ENCODE measurements at places on chromosomes 16 and 17.

DNA sequence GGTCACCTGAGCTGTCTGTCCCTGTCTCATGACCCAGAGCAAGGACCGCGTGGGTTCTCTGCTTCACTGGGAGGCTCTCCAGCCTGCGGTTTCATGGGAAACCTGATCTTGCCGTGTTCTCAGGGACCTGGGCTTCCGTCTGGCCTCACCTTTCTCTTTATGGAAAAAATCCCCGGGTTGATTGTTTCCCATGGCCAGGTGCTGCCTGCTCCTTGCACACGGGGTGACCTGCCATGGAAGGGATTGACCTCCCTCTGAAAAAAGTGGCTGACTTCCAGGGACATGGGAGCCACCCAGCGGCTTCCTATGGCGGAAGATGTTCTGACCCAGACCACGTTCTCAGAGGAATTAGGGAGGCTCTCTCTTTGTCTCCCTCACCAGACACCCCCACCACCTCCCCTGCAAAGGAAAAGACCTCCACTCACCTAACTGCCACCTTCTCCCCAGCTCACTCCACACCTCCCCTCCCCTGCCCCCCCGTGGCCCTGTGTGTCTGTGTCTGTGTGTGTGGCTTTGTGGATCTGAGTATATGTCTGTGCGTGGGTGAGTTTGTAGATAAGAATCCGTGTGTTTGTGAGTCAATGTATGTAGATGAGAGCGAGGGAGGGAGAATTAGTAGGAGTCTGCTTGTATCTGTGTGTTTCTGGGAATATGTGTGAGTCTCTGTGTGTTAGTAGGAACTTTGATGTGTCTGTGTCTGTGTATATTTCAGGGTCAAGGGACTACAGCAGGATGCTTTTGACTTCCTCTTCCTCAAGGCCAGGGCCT, 154.6 kb downstream of the NTN1 start:
- DNase-seq = no peak

DNA sequence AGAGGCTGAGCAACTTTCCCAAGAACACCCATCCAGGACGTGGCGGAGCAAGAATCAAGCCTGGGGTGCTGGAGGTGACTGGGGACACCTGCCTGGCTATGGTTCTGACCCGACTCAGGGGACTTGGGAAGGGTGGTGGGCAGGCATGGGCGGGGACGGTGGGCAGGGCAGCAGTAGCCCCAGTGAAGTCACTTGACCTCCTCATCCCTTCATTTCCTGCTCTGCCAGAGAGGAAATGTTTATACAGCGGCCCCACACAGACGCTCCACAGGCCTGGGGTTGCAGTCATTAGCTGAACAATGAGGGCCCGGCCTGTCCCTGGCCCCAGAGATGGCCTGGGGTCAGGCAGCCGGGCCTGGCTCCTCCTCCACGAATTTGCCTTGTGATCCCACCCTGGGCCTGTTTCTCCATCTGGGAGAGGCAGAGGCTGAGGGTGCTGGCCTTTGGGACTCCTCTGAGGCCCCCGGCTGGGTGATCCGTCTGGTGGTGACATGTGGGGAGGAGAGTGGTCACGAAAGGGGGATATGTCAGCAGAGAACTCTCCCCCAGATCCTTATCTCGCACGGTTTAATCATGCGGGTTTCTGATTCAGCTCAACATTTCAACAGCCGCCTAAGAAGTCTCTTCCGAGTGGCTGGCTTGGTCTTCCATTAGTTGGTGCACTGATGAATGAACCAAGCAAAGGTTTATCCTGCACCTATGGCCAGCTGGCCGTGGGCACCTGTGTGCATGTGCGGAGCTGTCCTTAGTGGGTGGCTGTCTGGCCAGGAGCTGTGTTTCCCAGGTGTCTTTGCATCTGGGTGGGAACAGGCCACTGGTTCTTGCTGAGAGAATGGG, 175.9 kb downstream of the IRF8 start:
- no peak for DNase-seq

DNA sequence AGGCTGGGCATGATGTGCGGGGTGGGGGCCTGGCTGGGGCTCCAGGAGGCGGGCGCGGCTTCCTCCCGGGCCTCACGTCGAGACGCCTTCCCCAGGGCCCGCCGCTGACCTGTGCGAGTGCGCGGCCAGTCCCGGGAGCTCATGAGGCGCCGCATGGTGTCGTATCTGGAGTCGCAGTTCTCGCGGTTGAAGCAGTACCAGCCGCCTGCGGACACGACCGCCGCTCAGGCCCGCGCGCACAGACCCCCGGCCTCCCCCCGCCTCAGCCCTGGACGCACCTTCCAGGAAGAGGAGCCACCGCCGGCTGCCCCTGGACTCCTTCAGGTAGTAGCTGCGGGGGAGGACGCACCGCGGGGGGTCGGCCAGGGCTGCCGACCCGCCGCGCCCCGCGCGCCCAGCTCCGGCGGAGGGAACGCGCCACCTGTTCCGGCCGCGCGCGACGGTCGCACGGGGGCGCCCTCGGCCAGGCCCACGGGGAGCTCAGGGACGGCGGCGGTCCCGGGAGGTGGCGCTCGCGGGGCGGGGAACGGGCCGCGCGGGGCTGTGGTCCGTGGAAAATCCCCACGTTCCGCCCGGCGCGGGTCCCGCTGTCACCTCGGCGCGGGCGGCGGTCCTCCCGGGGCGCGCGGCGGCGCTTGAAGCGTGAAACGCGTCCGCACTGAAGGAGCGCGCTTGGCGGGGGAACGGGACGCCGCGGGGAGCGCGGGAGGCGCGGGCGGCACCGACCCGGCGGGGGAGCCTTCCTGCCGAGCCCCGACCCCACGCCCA, 1.4 kb downstream of the NOTUM start:
- peak; percentile 47 for DNase-seq

DNA sequence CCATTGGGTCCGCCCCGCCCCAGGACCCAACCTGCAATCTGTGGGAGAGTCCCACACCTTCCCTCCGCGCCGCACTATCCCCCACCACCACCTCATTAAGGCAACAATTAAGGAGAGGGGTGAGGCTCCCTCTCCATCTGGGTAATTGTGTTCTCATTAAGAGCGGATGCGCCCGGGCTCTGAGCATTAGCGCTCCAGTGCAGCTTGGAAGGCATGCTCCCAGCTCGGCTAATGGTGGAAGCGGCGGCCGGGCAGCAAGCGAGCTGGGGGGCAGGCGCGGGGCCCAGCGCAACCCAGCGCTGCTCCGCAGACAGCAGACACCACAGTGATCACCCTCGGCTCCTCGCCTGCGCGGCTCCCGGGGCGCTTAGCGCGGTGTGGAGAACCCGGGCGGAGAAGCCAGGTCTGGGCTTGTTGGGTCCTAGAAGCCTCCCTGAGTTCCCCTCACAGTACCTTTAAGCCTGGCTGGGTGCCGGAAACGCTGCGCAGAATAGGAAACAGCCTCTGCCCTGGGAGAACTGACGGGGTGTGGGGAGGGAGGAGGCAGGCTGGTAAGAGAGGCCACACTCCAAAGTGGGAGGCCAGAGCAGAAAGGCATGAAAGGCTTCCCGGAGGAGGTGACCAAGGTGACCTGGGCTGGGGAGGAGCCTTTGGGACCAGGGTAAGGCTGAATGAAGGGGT, 6.4 kb downstream of the CBLN1 start:
- DNase-seq = no peak

GRCh38 chr16:88867581-88868246, 1.3 kb upstream of the PABPN1L start:
- DNase-seq = no peak

GRCh38 chr16:72876221-72876620, 171.7 kb downstream of the ZFHX3 start:
- no peak for DNase-seq

DNA sequence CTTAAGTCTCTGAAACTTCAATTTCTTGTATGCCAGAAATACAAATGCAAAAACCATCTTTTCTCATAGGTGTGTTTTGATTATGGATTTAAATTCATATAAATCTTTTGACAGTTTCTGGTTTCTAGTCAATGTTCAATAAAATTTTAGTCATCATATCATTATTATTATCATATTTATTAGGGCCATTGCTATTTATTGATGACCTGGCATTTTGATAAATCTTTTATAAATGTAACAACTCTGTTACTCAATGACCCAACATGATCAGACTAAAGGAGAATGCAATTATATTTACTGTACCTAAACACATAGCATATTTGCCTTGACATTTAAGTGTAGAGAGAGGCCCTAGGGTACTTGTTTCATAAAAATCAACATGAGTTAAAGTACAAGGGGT, 320.8 kb downstream of the CDH8 start:
- DNase-seq = no peak

DNA sequence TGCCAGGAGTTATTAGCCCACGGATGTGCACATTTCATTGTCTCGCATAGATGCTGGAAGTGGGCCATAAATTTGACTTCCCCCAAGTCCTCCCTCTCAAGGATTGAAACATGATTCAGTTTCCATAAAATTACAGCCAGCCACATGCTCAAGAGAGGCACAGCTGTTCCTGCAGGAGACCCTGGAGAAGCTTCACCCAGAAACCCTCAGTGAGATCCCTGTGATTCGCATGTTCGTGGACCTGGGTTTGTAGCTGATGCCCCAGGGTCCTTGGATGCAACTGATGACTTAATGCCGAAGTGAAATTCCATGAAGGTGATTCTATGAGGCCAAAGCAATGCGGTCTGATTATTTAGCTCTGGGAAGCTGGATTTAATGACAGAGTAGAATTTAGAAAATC, 24.7 kb upstream of the AQP8 start:
- no peak for DNase-seq

GRCh38 chr16:56869513-56870275, 4.7 kb downstream of the SLC12A3 start:
- DNase-seq = peak; percentile 31

DNA sequence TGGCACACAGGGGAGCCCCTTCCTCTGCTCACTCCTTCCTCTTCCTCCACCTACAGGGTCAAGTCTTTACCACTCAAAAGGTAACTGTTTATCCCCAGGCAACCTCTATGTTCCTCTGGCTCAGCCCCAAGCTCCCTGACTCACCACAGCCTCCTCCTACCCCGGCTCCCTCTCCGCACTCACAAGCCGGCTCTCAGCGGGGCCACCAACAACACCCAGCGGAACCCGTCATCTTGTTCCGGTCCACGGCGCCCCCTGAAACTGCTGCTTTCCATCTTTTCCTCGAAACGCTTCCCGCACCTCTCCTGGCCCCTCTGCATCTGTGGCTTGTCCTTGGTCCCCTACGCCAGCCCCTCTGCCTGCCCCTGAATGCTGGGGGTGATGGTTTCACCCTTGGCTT, 58.4 kb downstream of the NXN start:
- no peak for DNase-seq

DNA sequence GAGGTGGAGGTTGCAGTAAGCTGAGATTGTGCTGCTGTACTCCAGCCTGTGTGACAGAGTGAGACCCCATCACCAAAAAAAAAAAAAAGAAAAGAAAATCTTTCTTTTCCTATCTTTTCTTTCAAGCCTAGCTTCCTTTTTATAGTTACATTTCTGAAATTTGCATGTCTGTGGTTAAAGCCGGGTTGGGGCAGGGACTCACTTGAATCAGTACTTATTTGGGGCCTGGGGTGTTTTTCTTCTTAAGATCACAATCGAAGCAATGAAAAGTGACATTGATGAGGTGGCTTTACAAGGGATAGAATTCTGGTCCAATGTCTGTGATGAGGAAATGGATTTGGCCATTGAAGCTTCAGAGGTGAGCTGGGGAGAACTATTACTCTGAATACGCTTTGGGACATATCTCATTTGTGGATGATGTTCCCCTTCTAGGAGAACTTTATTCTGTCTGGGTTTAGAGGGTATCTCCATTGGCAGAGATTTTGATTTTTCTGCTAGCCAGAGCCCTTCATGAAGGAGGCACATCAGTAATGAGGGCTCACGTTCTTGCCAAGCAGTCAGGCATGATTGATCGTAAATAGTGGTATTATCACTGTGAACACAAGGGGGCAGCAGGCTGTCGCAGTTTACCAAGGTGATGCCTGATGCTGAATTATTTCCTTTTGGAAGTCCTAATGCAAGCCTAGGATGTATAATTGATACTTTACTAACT, 14.3 kb downstream of the KPNB1 start:
- peak; percentile 20 for DNase-seq

GRCh38 chr17:20784100-20784665, 204.7 kb downstream of the CDRT15L2 start:
- DNase-seq = no peak

DNA sequence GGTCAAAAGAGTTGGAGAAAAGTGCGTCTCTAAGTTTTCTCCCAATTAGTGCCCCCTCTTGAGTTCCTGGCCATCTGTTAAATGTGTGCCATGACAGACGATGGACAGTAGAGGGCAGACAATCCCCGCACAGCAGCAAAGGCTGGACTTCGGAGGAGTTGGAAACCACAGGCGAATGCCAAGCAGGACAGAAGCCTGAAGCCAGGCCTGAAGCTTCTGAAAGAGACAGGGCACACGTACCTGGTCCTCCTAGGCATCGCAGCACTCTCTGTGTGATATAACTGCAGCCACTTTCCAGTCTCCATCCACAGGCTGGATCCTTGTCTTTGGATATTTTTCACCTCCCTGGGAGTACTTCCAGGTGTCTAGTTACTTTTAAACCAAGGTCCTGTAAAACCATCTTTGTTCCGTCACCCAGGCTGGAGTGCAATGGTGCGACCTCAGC, 14.5 kb downstream of the C17orf100 start:
- no peak for DNase-seq

GRCh38 chr17:38914741-38915638, 10.4 kb upstream of the LASP1NB start:
- DNase-seq = no peak

GRCh38 chr17:43900858-43901754, 6.2 kb downstream of the MPP2 start:
- no peak for DNase-seq

DNA sequence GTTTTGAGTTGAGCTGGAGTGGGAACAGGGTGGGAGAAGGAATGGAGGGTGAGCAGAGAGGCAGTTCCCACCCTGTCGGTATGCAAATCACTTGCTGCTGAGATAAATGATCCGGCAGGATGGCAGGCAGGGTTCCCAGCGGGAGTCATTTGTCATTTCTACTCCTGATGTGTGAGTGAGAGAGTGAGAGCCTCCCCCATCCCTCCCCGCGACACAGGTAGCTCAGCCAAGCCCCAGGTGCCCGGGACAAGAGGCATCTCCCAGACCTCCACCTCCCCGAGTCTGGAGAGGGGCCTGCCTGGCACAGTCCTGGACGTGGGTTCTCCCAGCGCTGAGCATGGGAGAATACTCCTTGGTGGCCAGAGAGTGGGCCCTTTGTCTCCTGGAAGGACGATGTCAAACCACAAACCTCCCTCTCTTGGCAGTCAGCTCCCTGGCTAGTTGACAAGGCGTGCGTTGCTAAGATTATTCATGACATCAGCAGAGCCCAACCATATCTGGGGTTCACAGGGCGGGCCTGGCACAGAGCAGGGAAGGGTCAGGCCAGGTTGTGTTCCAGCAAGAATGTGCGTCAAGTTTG, 33.7 kb upstream of the TNRC6C start:
- DNase-seq = no peak

DNA sequence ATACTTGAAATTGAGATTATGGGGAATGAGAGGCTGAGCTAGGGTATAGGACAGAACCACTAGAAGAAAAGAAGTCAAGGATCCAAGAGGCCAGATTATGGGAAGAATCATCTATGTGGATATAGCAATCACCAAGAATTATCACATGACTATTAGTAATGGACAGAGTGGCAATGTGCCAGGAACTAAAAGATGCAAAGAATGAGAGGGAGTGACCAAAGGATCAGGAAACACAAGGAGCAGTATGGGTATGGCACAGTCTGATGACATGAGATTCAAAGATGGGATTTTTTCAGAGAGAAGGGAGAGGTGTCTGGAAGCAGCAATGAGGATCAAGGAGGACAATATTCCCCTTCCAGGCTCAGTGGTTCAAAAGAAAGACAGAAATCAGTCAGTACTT, 212.2 kb downstream of the AATF start:
- no peak for DNase-seq

- no peak for DNase-seq
Measured at GRCh38 chr16:4152267-4152666, 36.0 kb upstream of the ADCY9 start.

Measured in stimulated activated CD4-positive, alpha-beta T cell treated with anti-CD3 and anti-CD28 coated beads, TNF-alpha, amount 100 ng/mL, for 24 hours (primary cell).